LHCN-M2 (cell line): ENCODE measurements at places on chromosomes 16 and 17.

DNA sequence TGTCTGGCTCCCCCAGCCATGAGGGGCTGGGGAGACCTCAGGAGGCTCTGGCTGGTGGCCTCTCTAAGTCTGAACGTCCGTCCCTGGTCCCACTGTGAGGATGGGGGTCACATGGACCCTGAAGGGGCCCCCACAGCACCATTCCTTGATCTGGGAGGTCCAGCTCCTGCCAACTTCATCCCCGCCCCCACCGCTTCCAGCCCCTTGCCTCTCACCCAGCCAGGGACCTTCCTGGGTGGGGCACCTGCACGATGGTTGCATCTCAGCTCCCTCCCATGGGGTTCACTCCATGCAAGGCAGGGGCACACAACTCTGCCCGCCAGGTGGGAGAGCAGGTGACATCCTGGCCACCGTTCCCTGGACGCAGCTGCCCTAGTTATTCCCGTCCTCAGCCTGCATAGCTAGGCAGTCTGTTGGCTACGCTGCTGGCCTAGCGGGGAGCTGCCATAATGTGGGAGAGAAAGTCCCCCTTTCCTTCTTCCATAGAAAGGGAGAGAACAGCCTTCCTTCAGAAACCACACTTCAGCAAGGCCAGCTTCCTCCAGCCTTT, 217.9 kb upstream of the RPL38 start:
- no peak for DNase-seq

GRCh38 chr17:1957037-1957436, 68.1 kb downstream of the RTN4RL1 start:
- DNase-seq: peak; percentile 77

- DNase-seq: peak; percentile 25
These were observed 23.8 kb downstream of the EPN2 start for GRCh38 chr17:19260958-19261357.

DNA sequence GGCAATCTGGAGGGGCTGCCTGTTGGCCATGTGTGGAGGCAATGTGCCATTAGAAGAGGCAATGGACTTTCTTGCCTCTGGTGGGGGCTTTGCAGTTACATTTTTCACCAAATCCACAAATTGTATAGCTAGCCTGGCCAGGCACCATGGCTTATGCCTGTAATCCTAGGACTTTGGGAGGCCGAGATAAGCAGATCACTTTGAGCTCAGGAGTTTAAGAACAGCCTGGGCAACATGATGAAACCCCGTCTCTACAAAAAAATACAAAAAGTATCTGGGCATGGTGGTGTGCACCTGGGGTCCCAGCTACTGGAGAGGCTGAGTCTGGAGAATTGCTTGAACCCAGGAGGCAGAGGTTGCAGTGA, 2.7 kb upstream of the RNF112 start:
- DNase-seq: no peak

GRCh38 chr17:14355556-14355955, 54.7 kb downstream of the HS3ST3B1 start:
- DNase-seq: no peak

DNA sequence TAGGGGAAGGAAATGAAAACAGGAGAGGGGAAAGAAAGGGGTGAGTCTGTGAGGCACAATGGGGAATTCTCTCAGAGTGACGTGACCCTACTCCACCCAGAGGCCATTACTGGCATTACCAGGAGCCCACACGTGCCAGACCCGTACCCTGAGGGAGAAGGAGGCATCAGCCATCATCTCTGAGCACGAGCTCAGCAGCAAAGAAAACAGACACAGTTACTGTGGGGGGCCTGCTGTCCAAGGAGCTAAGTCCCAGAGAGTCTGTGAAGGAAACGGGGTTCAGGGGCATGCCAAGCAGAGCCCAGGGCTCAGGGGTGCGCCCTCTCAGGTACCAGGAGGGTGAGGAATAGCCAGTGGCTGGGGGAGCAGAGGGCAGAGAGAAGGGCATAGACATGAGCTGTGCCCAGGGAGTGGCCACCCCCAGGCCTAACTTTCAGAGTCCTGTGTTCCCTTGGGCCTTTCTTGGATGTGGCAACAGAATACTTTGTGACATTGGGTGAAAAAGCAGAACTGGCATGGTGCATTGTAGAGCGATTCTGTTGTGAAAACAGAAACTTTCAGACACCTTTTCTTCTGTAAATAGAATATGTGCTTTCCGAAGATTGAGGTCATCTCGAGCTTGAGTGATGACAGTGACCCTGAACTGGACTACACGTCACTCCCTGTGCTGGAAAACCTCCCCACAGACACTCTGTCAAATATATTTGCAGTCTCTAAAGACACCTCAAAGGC, 11.3 kb downstream of the TAF1C start:
- DNase-seq: peak; percentile 66

GRCh38 chr17:82051776-82052637, at the start of the genes GPS1 and RFNG:
Gene GPS1 (plus strand): TSS chr17:82051898. CDS start chr17:82051932, 34 bp downstream.
Gene RFNG (minus strand): TSS chr17:82051811. CDS start chr17:82051766, 45 bp downstream.
- DNase-seq: peak; percentile 44

DNA sequence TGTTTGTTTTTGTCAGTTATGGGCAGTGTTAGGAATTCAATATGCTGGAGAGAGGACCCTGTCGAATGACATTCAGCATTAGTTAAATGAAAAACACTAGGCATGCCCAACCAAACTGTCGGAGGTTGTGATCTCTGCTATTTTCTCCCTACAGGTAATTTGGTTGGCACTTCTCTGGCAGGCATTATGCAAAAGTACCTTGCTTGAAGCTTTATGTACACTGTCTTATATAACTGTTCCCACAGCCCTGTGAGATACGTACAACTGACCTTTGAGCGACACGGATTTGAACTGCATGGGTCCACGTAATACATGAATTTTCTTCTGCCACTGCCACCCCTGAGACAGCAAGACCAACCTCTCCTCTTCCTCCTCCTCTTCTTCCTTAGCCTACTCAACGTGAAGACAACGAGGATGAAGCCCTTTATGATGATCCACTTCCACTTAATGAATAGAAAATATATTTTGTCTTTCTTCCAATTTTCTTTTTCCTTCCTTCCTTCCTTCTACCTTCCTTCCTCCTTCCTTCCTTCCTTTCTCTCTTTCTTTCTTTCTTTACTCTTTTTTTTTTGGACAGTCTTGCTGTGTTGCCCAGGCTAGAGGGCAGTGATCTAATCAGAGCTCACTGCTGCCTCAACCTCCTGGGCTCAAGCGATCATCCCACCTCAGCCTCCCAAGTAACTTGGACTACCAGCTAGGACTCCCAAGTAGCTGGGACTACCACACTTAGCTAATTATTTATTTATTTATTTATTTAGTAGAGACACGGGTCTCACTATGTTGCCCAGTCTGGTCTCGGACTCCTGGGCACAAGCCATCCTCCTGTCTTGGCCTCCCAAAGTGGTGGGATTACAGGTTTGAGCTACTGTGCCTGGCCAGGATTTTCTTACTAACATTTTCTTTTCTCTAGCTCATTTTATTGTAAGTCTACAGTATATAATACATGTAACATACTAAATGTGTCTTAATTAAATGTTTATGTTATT, 77.3 kb downstream of the WIPI1 start:
- no peak for DNase-seq

GRCh38 chr16:86566601-86566965, at the start of gene FOXC2:
Gene FOXC2 (plus strand): TSS chr16:86566829. CDS start chr16:86567336, 507 bp downstream.
- peak; percentile 94 for DNase-seq

GRCh38 chr17:3915581-3915994, 677 bp downstream of the P2RX1 start:
- no peak for DNase-seq

DNA sequence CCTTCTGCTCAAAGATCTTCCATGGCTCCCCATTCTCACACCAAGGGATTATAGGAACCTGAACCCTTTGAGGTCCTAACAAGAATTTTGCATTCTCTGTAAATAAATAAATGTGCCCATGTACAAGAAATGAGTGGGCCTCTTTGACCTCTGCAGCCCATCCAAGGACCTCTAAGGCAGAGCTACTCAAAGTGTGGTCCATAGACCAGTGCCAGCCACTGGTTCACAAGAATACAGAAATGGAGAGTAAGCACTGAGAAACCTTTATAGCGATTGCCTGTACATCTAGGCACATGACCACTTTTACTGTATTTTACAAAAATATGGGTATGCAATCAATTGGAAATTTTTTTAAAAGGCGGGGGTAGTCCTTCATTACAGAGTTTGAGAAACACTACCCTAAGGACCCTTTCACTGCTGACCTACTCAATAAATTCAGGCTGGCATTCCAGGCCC, 7.8 kb upstream of the SRCIN1 start:
- DNase-seq: no peak

DNA sequence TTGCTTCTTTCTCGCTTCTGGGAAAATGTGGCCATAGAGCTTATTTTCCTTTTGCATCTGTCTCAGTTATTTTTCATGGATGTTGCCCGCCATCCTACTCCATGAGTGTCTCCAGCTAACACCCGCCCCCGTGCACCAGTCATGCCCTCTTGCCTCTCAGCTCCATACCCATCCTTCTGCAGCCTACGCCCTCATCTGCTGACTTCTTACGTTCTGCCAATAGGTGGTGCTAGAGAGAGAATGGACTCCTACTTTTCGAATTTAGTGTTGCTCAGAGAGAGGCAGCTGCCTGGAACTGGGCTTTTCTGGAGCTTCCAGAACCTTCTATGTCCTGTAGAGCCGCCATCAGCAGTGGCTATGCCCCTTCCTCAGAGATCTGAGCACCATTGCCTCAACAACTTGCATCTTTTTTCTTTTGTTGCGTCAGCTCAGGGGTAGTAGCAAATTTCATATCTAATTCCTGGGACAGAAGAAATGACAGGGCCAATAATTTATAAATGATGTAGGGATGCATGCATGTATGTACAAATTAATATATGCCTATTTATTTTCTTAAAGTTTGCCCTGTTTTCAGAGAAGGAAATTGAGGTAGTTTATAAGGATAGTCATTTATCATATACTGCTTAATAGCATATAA, 119.7 kb upstream of the MYOCD start:
- peak; percentile 52 for DNase-seq

DNA sequence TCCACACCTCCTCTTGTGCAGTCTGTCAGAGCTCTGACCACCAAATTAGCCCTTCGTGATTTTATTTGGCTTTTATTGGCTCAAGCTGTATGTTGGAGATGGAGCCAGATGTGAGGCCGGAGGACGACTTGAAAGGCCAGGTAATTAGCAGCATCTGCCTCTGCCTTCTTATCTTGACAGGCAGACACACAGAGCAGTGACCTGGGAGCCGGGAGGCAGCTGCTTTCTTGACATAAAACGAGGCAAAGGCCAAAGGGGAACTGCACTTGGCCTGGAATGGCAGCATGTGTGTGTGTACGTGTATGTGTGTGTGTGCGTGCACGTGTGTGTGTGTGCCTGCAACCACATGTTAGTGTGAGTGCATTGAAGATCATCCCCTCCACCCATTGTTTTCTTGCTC, 56.9 kb upstream of the BRD7 start:
- DNase-seq: no peak

DNA sequence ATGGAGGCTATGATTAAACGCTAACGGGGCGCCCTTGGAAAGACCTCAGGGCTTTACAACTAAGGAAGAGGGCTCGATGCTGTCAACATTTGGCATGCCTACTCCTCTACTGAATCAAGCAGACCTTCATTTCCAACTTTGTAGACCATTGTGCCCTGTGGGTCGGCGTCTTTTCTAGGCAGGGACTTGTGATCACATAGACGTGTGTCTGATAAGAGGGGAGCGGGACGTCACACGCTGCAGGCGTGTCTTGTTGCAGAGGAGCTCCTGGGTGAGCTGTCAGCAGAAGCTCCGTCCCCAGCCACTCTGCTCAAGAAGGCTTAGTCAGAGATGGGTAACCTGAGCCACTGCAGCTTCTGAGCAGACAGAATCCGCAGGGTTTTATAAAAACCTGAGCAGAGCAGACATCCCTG, 2.8 kb downstream of the MAPK8IP3 start:
- peak; percentile 86 for DNase-seq

- no peak for DNase-seq
These were observed 13.6 kb upstream of the GGA2 start for GRCh38 chr16:23523876-23524385.
